Right atrium auricular region (tissue), 2 donors: ENCODE measurements at places on chromosomes 1 and 21.

GRCh38 chr21:16312321-16312720 is 582.5 kb downstream of the USP25 start:
- no peaks in the 10 kb centered on the region for H3K36me3 ChIP-seq
- H3K4me3 ChIP-seq = no peak overlapping the region
- no peaks in the 10 kb centered on the region for H3K27me3 ChIP-seq
- H3K4me1 ChIP-seq = no peaks in the 10 kb centered on the region
- no peak for DNase-seq

GRCh38 chr1:101128211-101128727 is 102.7 kb upstream of the DPH5 start:
- no peak overlapping the region for H3K27ac ChIP-seq
- H3K4me1 ChIP-seq = peaks cover 7% of the 10 kb centered on the region
- no peak overlapping the region for H3K4me3 ChIP-seq
- DNase-seq = no peak
- H3K36me3 ChIP-seq = no peaks in the 10 kb centered on the region

- no peak for DNase-seq
- no peaks in the 10 kb centered on the region for H3K4me1 ChIP-seq
- H3K4me3 ChIP-seq = no peak overlapping the region
- H3K27me3 ChIP-seq = no peaks in the 10 kb centered on the region
Measured at GRCh38 chr1:38183096-38183495, 136.5 kb upstream of the POU3F1 start.

DNA sequence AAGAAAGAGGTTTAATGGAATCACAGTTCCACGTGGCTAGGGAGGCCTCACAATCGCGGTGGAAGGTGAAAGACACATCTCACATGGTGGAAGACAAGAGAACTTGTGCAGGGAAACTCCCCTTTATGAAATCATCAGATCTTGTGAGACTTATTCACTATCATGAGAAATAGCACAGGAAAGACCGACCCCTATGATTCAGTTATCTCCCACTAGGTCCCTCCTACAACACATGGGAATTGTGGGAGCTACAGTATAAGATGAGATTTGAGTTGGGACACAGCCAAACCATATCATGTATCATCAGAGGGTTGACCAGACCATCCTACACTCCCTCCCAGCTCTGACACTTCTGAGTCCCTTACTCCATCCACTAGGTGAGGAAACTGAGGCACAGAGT is 143.9 kb upstream of the KLHDC7A start:
- H3K36me3 ChIP-seq = no peaks in the 10 kb centered on the region
- H3K4me3 ChIP-seq = no peak overlapping the region
- H3K4me1 ChIP-seq = no peaks in the 10 kb centered on the region

- H3K4me3 ChIP-seq = no peak overlapping the region
- no peaks in the 10 kb centered on the region for H3K27me3 ChIP-seq
- peak overlapping the region; percentile 83 for H3K27ac ChIP-seq
- H3K36me3 ChIP-seq = peaks cover 25% of the 10 kb centered on the region
- DNase-seq = no peak
- no peaks in the 10 kb centered on the region for H3K4me1 ChIP-seq
Measured at GRCh38 chr1:6673816-6674398, 27.7 kb downstream of the DNAJC11 start.

DNA sequence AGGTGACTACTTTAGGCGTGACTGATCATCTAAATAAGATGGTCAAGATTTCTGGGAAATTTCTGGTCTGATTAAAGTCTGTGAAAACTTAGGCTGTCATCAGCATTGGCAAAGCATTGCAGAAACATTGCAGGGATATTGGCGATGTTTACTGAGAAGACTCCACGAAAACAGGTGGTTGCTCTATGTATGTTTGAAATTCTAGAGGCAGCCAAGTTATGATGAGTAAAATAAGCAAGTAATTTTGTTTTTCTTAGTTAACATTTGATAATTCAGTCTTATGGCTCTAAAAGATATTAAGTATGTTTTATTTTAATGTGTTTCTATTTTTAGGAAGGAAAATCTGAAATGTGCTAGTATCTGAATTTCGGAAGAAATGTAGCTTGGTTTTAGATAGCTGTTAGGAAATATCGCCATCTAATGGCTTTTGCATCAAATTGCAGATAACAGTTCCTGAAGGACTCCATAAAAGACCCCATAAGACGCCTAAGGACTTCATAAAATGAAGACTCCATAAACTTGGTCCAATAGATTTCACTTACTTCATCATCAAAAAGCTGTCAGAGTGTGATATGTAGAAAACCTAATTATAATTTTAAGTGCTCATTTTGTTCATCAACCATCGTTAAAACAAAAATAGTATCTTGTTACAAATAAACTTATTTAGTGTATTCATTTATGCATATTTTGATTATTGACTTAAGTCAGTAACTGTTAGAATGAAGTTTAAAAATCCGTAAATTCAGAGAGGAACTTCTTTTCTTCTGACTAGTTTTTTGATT is 344.6 kb downstream of the RYR2 start:
- no peak overlapping the region for H3K27ac ChIP-seq
- peaks cover 13% of the 10 kb centered on the region for H3K4me1 ChIP-seq
- no peaks in the 10 kb centered on the region for H3K27me3 ChIP-seq
- DNase-seq = no peak
- no peak overlapping the region for H3K4me3 ChIP-seq

DNA sequence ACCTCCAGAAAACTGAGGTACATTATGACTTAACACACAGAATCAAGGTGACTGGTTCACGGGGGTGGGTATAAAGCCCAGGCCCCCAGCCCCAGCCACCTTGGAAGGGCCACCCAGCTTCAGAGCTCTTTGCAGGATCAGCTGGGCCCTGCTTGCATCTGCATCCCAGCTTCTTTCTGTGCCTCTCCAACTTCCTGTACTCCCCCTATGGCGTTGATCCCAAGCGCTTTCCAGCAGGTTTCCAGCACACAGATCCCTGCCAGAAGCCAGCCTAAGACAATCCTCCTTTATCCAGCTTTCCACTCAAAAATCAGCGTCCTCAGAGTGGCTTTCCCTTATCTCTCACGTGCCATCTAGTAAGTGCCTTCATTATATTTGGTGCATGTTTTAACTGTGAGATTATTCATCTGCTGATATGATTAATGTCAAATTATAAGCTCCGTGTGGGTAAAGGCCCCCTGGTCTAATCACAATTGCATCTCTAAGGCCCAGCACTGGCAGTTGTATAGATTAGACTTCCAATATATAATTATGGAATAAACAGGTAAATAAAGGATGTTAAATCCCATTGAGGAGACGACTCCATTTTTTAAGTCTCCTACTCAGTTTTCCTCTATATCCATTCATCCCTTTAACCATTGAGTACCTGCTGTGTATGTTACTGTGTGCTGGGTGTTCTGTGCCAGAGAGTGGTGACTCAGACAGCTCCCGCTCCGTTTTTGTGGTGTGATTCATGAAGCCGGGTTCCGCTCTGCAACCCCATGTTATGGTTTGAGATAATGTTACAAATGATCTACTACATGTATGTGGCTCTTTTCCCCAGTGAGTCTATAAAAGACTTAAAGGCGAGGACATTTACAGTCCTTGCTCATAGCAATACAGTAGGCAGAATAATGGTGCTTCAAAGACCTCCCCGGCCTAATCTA is 387.6 kb downstream of the PCP4 start:
- H3K4me3 ChIP-seq = no peak overlapping the region
- H3K27ac ChIP-seq = no peak overlapping the region
- no peaks in the 10 kb centered on the region for H3K36me3 ChIP-seq
- H3K27me3 ChIP-seq = no peaks in the 10 kb centered on the region
- no peaks in the 10 kb centered on the region for H3K4me1 ChIP-seq
- no peak for DNase-seq

GRCh38 chr1:222709700-222710153 is 2.6 kb downstream of the AIDA start:
- H3K4me3 ChIP-seq = no peak overlapping the region
- no peaks in the 10 kb centered on the region for H3K36me3 ChIP-seq
- DNase-seq = no peak
- no peaks in the 10 kb centered on the region for H3K27me3 ChIP-seq
- H3K27ac ChIP-seq = no peak overlapping the region

DNA sequence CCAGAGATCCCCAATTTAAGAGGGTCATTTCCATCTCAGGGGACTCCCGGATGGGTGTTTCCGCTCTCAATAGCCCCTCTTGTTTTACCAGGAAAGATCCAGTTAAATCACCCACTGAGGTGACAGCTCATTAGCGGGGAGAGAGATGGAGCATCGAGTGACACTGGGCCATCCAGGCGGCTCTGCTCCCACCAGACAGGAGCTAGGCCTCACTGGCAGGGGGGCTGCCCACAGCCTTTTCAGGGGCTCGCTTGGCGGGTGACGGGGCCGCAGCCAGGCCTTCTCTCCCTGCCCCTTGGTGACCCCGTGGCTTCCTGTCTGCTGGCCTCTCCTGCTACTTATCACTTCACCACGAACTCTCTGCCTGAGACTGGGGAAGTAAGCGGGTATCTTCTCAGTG is 26.7 kb upstream of the SPSB1 start:
- no peak overlapping the region for H3K27ac ChIP-seq
- H3K4me3 ChIP-seq = no peak overlapping the region
- no peak for DNase-seq
- H3K4me1 ChIP-seq = peaks cover 30% of the 10 kb centered on the region
- H3K27me3 ChIP-seq = no peaks in the 10 kb centered on the region
- H3K36me3 ChIP-seq = peaks cover 47% of the 10 kb centered on the region

- no peak overlapping the region for H3K27ac ChIP-seq
- no peaks in the 10 kb centered on the region for H3K4me1 ChIP-seq
- H3K27me3 ChIP-seq = no peaks in the 10 kb centered on the region
- no peaks in the 10 kb centered on the region for H3K36me3 ChIP-seq
Measured at GRCh38 chr1:205989786-205990185, 13.4 kb downstream of the RAB7B start.

GRCh38 chr1:31703431-31704270 is at the start of gene COL16A1:
Gene COL16A1, minus strand, starts transcription at chr1:31704017. Its CDS starts 1,824 bp downstream, at chr1:31702193.
- no peaks in the 10 kb centered on the region for H3K27me3 ChIP-seq
- no peaks in the 10 kb centered on the region for H3K36me3 ChIP-seq
- H3K4me1 ChIP-seq = peaks cover 70% of the 10 kb centered on the region
- peak within 1 kb of the TSS; percentile 76 for H3K27ac ChIP-seq
- peak; percentile 85 for DNase-seq
- peak within 1 kb of the TSS; percentile 53 for H3K4me3 ChIP-seq

GRCh38 chr1:181189691-181190363 is 101.3 kb downstream of the IER5 start:
- H3K36me3 ChIP-seq = no peaks in the 10 kb centered on the region
- no peaks in the 10 kb centered on the region for H3K4me1 ChIP-seq
- no peak for DNase-seq

DNA sequence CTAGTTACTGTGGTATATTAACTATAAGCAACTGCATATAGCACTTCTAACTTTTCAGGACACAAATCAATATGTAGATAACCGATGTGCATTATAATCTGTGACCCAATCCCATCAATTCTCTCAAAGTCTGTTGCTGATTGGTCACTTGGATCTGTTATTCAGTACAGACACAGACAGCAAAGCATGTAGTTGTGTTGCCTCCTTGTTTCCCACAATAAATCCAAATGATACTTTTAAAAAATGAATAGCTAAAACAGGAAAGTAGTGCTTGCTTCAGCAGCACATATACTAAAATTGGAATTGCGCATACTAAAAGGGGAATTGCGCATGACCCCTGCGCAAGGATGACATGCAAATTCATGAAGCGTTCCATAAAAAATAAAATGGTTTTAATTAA is 28.1 kb downstream of the NDC1 start:
- no peak for DNase-seq
- H3K4me1 ChIP-seq = no peaks in the 10 kb centered on the region
- H3K36me3 ChIP-seq = peaks cover 14% of the 10 kb centered on the region
- H3K4me3 ChIP-seq = no peak overlapping the region
- H3K27ac ChIP-seq = no peak overlapping the region

DNA sequence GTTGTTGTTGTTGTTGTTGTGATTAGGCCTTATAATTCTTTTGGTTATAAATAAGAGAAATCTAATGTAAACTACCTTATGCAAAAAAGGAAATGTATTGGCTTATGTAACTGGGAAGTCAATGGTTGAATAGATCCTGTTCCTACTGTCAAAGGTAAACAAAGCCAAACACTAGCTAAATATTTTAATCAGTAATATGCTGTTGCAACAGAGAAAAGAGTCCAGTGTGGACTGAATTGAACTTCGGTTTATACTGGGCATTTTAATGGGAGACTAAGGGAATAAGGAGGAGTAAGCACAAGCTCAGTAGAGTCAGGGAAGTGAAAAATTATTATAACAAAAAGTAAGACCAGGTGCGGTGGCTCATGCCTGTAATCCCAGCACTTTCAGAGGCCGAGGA is 15.4 kb downstream of the MSH4 start:
- no peaks in the 10 kb centered on the region for H3K36me3 ChIP-seq
- no peaks in the 10 kb centered on the region for H3K4me1 ChIP-seq
- no peaks in the 10 kb centered on the region for H3K27me3 ChIP-seq
- H3K4me3 ChIP-seq = no peak overlapping the region
- DNase-seq = no peak

DNA sequence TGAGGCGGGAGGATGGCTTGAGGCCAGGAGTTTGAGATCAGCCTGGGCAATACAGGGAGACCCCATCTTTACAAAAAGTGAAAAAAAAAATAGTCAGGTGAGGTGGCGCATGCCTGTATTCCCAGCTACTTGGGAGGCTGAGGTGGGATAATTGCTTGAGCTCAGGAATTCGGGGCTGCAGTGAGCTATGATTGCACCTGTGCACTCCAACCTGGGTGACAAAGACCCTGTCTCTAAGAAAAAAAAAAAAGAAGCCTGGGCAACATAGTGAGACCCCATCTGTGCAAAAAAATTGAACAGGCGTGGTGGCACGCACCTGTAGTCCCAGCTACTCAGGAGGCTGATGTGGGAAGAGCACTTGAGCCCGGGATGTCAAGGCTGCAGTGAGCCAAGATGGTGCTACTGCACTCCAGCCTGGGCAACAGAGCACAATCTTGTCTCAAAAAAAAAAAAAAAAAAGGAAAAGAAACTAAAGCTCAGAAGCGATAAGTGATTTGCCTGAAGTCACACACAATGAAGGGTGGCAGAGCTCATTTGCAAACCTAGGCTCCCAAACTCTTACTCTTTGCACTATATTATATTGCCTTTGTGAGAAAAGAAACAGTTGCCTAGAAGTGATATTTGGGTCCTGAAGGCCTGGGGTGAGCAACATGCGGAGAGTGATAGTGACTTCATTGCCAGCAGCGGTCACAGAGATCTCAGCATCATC is 2.0 kb downstream of the CCDC24 start:
- no peak overlapping the region for H3K27ac ChIP-seq
- no peaks in the 10 kb centered on the region for H3K27me3 ChIP-seq
- no peaks in the 10 kb centered on the region for H3K36me3 ChIP-seq
- DNase-seq = no peak

GRCh38 chr1:154742606-154743005 is 127.5 kb downstream of the KCNN3 start:
- H3K4me3 ChIP-seq = no peak overlapping the region
- H3K27ac ChIP-seq = no peak overlapping the region
- no peaks in the 10 kb centered on the region for H3K4me1 ChIP-seq
- no peaks in the 10 kb centered on the region for H3K36me3 ChIP-seq
- H3K27me3 ChIP-seq = no peaks in the 10 kb centered on the region

GRCh38 chr1:212007886-212008285 is 27.5 kb downstream of the INTS7 start:
- H3K4me3 ChIP-seq = no peak overlapping the region
- no peak for DNase-seq
- H3K27me3 ChIP-seq = no peaks in the 10 kb centered on the region
- no peak overlapping the region for H3K27ac ChIP-seq
- no peaks in the 10 kb centered on the region for H3K4me1 ChIP-seq

- H3K27ac ChIP-seq = no peak overlapping the region
- no peaks in the 10 kb centered on the region for H3K27me3 ChIP-seq
- H3K4me3 ChIP-seq = no peak overlapping the region
- H3K36me3 ChIP-seq = no peaks in the 10 kb centered on the region
- DNase-seq = no peak
Measured at GRCh38 chr1:31689854-31690253, 14.0 kb downstream of the COL16A1 start.

GRCh38 chr1:82646336-82646735 is 845.6 kb downstream of the ADGRL2 start:
- H3K36me3 ChIP-seq = no peaks in the 10 kb centered on the region
- no peaks in the 10 kb centered on the region for H3K27me3 ChIP-seq
- no peak overlapping the region for H3K27ac ChIP-seq
- H3K4me1 ChIP-seq = no peaks in the 10 kb centered on the region
